Large intestine (tissue), 12 donors: ENCODE measurements at places on chromosomes 1 and 21.

- no peak overlapping the region for H3K27ac ChIP-seq
- H3K36me3 ChIP-seq: no peaks in the 10 kb centered on the region
- no peak overlapping the region for H3K4me3 ChIP-seq
- DNase-seq: no peak
- peaks cover 2% of the 10 kb centered on the region for H3K27me3 ChIP-seq
These were observed 386.4 kb upstream of the VAMP3 start for GRCh38 chr1:7384679-7385078.

GRCh38 chr1:106875622-106876021 is 180.9 kb upstream of the PRMT6 start:
- H3K4me1 ChIP-seq: no peaks in the 10 kb centered on the region
- no peak overlapping the region for H3K4me3 ChIP-seq
- H3K36me3 ChIP-seq: no peaks in the 10 kb centered on the region
- H3K27me3 ChIP-seq: no peaks in the 10 kb centered on the region
- DNase-seq: no peak
- H3K27ac ChIP-seq: no peak overlapping the region

DNA sequence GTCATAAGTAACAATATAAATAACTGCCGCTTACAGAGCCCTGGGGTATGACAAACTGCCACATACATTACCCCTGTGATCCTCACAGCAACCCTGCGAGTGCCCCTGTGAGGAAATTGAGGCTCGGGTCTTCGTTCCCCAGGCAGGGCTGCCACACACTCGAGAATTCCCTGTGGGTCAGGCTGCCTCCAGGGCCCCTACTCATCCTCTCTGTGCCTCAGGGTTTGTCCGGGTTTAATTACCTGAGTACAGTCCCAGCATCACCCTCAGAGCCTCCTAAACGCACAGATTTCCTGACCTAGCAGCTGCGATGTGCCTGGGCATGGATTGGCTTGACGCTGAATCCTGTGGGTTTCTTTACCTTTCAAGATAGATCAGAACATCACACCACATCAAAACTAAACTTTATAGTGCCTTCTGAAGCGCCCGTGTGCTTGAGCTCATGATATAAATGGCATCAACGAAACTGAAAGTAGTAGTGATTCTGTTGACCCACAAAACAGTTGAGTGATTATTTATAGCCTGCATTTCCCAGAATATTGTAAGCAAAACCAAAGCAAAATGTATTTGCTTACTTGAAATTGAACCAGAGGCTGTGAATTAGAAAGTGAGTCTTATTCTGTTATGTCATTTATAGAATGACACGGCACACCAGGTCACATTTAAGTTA is 14.0 kb downstream of the SLC37A1 start:
- H3K4me3 ChIP-seq: no peak overlapping the region
- H3K27me3 ChIP-seq: no peaks in the 10 kb centered on the region
- H3K36me3 ChIP-seq: peaks cover 24% of the 10 kb centered on the region
- peak; percentile 78 for DNase-seq

DNA sequence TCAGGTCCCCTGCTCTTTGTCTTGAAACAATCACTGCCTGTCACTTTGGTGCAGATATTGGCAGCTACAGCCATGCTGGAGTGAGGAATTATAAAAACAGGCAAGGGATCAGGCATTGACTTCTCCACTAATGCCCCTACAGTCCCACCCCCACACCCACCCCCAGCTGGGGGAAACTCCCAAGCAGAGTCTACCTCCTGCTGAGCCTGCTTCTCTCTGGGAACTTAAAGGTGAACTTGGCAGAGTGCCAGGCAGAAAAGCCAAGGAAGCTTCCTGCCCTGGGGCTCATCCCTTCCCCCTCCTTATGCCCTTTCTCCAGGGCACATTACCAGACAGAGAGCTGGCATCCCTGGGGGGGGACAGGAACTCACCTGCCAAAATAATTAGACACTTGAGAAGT is 6.7 kb downstream of the NCMAP start:
- H3K36me3 ChIP-seq: no peaks in the 10 kb centered on the region
- peaks cover 47% of the 10 kb centered on the region for H3K4me1 ChIP-seq
- DNase-seq: peak; percentile 76
- no peak overlapping the region for H3K4me3 ChIP-seq
- peak overlapping the region; percentile 44 for H3K27ac ChIP-seq
- no peaks in the 10 kb centered on the region for H3K27me3 ChIP-seq

- no peak overlapping the region for H3K4me3 ChIP-seq
- no peak overlapping the region for H3K27ac ChIP-seq
- H3K4me1 ChIP-seq: no peaks in the 10 kb centered on the region
- H3K27me3 ChIP-seq: no peaks in the 10 kb centered on the region
These were observed 236.9 kb downstream of the SIPA1L2 start for GRCh38 chr1:232393010-232393409.
